ENCODE measurements at places on chromosomes 7 and 10.

- DNase-seq = no peak
These were observed 19.2 kb upstream of the IKZF1 start for GRCh38 chr7:50285269-50285668.

DNA sequence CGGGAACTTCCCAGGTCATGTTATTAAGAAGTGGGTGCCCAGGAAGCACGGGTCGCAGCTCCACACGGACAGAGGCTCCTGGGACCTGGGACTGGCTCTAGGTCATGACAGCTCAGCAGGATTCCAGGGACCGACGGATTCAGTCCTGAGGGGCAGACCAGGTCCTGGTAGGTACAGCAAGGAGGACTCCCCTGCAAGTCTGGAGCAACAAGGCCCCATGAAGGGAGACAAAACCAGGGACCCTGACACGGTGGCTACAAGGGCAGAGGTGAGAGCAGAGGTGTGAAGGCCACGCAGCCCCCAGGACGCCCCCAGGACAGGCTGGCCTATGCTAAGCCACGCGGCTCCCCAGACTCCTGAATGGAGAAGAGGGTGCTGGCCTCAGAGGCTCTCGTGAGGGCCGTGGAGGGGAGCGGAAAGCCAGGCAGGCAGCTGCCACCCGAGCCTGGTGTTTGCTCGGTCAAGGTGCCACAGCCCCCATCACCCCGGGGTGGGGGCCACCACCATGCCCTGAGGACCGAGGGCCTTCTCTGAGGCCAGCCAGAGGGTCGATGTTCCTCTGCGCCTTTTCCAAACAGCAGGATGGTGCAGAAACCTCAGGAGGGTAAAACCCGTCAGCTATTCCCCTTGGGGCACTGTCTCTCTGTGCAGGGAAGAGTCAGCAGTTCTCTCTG is 348.9 kb downstream of the PTPRN2 start:
- no peak for DNase-seq

DNA sequence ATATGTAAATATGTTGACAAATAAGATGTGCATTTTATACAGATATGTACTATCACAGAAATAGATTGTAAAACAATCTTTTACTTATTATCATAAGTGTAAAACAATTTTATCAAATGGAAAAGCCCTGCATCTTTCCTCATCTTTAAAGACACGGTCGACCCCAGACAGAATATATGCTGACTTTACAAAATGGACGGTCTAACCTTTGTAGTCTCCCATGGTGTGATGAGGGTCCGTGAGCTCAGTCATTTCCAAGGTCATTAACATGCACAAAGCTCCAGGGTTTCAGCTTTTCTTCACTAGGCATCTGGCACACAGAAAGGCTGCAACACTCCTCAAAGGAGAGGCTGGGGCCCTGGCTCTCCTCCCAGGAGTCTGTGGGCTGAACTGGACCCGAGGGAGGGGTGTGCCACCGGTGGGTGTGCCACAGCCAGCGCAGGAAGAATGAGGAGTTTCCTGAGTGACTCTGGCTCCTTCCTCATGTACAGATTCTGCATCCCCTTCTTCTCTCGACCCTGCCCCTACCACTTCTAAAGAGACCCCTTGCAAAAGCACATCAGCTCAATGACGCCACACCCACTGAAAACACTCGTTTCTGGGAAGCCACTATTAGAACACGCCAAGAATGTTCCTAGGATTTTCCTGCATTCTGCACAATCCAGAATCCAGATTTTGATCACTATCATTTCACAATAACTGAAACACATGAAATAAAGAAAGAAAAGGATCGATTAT is 26.2 kb upstream of the ABLIM1 start:
- no peak for DNase-seq

DNA sequence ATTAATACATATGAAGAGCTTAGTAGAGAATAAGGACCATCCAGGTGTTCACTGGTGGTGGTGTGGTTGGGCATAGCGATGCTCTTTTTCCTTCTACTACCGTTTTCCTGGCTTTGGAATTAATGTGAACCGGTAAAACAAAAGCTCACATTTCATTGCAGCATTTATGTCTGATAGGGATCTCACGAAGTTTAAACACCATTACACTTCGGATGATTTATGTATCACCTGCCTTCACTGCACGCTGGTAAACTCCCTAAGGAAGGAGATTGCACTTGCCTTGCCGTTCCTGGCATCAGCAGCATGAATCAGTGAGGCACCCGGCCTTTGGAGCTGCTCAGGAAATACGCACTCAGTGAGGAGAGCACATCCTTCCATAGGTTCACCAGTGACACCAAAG is 47.5 kb downstream of the WIPF3 start:
- DNase-seq = no peak

DNA sequence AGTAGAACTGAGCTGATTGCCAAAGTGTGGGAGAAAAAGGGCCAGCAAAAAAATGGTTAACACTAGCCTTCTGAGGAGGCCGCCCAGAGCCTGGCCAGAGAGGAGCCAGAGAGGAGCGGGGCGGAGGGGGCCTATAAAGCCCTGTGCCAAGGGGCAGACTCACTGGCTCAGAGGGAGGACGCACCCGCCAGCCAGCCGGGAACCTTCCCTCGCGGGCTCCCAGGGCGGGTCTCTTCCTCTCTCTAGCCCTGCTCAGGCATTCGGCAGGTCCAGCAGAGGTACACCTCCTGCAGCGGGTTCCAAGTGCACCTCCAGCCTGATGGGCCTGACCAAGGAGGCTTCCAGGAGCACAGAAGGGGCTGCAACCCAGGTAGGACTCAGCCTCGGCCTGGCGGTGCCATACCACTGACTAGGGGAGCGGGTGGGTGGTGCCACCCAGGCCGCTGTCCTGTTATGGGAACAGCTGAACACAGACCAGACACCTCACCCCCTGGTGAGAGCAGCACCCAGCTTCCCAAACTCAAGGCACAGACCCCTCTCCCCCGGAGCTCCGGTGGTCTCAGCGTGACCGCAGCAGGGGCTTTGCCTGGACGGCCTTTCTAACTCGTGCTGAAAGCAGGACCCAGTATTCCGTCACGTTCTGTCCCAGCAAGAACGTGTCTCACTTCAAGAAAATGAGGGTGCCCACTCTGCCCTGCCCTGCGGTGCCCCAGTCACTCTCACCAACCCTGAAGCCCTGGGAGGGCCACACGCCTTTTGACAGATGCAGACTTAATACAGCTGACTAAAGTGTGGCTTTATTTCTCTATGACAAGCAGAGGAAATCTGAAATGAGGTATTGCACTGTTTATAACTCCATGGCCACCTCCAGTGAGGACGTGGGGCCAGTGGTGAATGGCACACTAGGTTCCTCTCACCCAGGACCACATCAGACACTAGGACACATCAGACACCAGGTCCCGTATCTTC is at the start of gene GPER1:
TSS of gene GPER1 (plus strand) at position 162 of the 969 bp plus-strand sequence. CDS start 3,616 bp downstream, outside the sequence.
- DNase-seq = no peak

- no peak for DNase-seq
These were observed 97.4 kb downstream of the FGFR2 start for GRCh38 chr10:121500701-121501332.

DNA sequence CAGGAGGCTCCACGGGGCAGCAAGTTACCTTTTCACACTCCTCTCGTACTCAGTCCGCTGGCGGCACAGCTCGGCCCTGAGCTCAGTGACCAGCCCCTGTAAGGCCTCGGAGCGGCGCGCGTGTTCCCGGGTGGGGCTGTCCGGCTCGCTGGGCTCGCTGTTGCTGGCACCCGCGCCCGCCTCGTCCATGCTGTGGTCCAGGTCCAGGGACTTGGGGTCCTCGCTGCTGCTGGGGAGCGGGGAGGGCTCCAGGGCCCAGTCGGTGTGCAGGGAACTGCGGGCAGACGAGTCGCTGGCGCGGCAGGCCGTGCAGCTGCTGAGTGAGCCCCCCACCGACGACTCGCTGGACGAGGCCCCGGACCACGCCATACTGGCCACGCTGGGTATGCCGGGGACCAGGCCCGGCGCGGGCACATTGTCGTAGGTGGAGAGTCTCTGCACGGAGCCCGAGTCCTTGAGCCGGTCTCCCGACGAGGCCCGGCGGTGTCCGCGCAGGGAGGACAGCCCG is 143.8 kb downstream of the MAPK8 start:
- no peak for DNase-seq

DNA sequence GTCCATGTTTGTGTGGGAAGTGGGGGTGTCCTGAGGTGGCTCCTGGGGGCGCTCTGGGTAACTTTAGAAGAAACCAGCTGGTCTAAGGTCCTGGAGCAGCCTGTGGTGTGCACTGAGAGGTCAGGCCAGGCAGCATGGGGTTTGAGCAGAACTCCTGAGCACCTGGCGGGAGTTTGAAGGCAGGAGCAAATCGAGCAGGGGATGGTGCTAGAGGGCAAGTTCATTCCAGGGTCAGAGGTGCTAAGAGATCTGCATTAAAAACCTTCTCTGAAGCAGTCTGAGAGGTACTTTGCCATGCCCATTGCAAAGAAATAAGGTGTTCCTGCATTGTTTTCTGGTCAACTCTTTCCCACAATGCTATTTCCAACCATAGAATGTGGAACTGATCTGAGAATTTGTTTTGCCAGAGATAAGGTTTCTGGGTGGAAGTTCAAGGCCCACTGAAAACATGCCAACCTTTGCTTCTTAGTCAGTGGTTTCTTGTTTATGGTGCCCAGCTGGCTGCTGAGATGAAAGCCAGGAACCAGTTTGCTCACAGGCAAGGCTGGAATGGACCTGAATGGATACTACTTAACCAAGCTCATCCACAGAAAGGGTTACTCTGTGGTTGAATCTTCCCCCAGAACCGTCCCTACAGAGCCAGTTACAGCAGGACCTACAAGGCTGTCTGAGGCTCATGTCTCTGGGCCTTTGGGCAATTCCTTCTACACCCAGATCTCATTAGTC is 136.3 kb upstream of the TMEM72 start:
- DNase-seq = no peak

- no peak for DNase-seq
These were observed 67.3 kb upstream of the PFKP start for GRCh38 chr10:3000048-3000447.

DNA sequence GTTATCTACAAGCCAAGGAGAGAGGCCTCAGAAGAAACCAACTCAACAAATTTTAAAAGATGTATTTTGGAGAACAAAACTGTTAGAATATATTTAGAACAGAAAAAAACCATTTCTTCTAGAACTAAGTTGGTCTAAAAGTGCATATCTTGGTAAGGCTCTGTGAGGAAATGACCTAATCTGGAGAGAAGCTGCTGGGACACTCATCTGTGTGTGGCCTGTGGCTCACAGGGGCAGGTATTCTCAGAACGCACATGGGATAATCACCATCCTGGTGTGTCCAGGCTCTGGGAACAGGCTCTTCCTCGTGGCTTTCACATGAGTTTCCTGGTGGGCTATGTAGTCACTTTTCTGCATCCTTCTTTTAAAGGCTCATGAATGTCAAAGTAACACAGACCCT is 38.1 kb upstream of the PRSS1 start:
- no peak for DNase-seq

DNA sequence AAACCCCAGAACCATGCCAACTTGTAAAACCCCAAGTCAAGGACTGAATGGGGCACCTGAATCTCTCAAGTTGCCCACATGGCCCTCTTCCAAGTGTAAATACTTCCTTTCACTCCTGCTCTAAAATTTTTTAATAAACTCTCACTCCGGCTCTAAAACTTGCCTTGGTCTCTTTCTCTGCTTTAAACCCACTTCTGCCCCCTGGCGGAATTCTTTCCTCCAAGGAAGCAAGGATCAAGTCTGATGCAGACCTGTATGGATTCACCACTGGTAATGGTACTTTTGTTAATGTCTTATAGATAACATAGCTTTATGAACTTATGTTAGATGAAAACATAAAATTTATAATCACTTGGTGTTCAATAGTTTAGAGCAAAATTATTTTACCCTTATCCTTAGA is 33.8 kb downstream of the SLC16A9 start:
- no peak for DNase-seq

DNA sequence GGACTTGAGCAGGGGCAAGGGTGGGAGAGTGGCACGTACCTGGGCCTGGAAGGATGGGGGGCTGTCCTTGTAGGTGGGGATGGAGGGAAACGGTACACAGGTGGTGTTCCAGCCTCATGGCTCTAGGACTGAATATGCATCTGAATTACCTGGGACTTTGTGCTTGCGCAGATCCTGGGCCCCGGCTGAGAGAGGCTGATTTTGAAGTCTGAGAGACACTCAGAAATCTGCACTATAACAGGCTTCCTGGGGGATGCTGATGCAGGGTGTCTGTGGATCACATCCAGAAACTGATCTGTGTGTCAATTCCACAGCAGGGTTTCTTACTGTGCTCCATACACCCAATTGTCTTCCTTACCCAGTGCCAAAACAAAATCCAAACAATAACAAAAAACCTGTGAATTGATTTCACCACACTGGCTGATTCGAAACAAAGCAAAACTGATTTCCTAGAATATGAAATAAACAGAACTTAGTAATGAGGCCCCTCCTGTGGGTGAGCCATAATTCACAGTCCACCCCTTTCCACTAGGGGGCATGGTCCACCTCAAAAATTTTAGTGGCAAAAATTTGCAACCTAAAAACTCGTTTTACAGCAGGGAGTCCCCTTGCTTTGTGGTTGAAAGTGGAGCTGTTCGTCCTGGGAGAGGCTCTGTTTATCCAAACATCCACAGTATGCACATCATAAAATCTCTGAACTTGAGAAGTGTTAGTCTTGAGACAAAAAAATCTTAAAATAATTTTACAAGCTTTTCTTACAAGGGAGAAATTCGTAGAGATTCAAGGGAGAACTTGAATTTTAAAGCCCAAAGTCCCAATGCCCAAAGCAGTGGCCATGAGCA is 32.0 kb upstream of the PLEKHA1 start:
- peak; percentile 32 for DNase-seq

DNA sequence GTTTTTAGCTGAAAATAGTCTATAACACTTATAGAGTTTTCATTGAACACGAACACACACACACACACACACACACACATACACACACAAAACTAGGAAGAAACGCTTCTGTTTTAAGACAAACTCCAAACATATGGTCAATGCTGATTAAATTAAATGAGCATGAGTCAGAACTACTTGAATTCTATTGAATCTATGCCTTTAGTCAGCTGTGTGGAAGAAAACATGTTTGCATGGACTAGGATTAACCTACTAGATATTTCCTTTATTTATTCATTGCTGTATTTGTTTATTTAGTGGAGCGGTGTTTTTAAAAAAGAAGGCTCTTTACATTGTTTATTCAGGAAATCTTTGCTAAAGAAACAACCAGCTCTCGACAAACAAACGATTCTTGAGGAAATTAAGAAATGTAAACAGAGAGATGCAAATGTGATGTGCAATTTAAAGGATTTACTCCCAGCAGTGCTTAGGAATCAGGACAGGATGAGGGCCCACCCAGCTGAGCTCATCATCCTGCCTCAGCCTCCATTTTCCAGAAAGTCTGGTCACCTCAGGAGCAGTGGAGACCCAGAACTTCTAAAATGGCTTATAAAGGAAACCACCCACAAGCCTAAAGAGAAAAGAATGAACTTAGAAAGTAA is 83.2 kb downstream of the PDE1C start:
- no peak for DNase-seq

DNA sequence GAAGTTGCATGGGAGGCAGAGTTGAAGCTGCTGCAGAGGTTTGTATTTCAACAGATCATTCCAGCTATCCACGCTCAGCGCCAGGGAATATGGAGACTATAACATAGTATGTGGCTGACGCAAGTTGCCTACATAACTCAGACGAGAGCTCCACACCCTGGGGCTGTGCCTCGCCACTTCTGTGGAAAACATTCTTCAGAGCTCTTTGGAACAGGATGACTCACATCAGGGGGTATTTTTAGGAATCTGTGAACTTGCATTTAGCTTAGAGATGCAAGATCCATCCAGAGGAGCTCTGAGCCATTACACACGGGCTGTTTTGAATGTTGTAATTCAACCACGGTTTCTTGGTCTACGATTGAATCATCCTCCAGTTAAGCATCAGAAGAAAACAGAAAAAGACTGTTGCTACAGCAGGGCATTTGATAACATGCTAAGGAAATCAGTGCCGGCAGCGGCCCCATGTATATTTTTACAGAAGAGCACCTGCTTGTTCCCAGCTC is 481.5 kb upstream of the AKR1E2 start:
- DNase-seq = peak; percentile 13
